ENCODE measurements at places on chromosomes 4 and X.

DNA sequence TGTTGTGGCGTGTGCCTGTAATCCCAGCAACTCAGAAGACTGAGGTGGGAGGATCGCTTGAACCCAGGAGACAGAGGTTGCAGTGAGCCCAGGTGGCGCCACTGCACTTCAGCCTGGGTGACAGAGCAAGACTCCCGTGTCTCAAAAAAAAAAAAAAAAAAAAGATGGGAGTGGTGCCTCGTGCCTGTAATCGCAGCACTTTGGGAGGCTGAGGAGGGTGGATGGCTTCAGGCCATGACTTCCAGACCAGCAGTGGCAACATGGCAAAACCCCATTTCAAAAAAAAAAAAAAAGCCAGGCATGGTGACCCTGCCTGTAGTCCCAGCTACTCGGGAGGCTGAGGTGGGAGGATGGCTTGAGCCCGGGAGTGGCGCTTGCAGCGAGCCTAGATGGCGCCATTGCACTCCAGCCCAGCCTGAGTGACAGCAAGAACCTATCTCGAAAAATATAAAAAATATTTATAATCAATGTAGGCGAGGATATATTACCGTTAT is 27.0 kb downstream of the EIF2S3 start:
- peak; percentile 51 for DNase-seq

- no peak for DNase-seq
These were observed 23.4 kb upstream of the G3BP2 start for GRCh38 chr4:75696581-75696980.

GRCh38 chr4:142211444-142211843 is 575.1 kb downstream of the IL15 start:
- DNase-seq: no peak

DNA sequence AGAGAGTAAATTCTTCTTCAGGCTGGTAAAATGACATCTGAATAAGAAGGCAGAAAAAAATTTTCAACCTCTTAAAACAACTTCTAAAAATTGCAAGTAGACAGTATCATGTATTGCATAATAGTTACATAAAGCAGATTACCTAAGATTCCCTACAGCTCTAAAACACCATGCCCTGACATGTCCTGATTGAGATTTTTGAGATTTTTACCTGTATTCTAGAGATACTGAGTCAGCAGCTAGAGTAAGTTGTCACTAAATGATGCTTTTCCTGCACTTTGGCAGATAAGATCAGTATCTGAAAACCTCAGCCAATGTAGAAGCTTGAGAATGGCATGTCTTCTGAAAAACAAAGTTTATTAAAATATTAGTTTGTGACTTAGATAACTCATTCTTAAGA is 713.6 kb downstream of the CCSER1 start:
- no peak for DNase-seq

GRCh38 chrX:38636949-38637819 is 75.8 kb downstream of the TSPAN7 start:
- DNase-seq: no peak

GRCh38 chrX:132425744-132426318 is 63.0 kb downstream of the MBNL3 start:
- no peak for DNase-seq

- DNase-seq: no peak
These were observed 110.9 kb downstream of the FBXW7 start for GRCh38 chr4:152424977-152425376.

GRCh38 chr4:140602714-140603113 is 34.0 kb upstream of the UCP1 start:
- no peak for DNase-seq

- peak; percentile 13 for DNase-seq
These were observed 201.0 kb upstream of the ARSJ start for GRCh38 chr4:114180481-114180880.

DNA sequence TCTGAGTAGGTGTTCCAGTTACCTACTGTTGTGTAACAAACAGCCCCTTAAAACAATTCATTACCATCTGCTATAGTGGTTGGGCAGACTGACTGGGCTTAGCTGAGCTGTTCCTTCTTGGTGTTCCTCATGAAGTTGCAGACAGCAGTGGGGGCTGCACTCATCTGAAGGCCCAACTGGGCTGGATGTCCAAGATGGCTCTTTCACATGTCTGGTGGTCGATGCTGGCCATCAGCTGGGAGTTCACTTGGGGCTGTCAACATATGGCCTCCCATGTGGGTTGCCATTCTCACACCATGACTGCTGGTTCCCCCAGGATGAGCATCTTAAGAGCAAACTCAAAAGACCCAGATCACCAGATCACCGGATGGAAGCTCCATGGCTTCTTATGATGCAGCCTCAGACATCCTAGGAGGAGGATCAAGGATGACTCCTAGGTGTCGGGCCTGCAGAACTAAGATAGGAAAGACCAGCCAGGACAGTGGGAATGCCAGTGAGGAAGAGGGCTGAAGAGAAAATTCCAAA is 34.3 kb upstream of the PPP2R2C start:
- DNase-seq: no peak

- DNase-seq: no peak
These were observed 74.9 kb downstream of the TMEM156 start for GRCh38 chr4:38957261-38957815.

- DNase-seq: no peak
These were observed 117.8 kb downstream of the UCHL1 start for GRCh38 chr4:41374490-41374889.

DNA sequence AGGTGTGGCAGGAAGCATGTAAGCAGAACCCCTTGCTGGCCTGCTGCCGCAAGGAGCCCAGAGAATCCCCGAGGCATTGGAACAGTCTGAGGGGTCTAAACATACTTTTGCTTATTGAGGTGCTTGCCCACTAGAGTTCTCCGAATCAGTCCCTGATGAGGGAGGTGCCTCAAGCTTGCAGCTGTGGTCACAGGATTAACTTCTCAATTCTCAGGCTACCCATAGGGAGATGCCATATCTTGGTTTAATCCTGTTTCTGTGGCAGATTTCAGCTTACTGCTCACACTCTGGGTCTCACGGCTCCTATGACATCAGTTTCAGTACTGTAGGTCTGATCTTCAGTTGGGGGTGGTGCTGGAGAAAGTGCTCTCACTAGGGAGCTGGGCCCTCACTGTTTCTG is 39.9 kb downstream of the CCNG2 start:
- DNase-seq: no peak

- DNase-seq: no peak
These were observed 64.6 kb downstream of the CNKSR2 start for GRCh38 chrX:21438792-21439191.

DNA sequence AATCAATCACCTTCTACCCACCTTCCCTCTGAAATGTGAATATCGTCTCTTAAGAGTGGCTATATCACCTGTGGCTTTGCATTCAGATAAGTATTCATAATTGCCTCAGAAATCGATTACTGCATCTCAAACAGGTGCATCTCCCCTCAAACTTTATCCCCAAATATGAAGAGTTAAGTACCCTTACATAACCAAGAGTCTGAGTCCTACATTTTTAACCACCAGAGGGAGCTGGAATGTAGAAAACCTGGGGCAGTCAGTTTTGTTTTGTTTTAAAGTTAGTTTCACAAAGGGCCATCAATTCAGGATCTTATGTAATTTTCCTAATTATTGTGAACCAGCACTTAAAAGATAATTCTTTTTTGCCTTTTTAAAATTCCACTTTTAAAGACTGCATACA is 5.7 kb downstream of the TCEANC start:
- DNase-seq: no peak

DNA sequence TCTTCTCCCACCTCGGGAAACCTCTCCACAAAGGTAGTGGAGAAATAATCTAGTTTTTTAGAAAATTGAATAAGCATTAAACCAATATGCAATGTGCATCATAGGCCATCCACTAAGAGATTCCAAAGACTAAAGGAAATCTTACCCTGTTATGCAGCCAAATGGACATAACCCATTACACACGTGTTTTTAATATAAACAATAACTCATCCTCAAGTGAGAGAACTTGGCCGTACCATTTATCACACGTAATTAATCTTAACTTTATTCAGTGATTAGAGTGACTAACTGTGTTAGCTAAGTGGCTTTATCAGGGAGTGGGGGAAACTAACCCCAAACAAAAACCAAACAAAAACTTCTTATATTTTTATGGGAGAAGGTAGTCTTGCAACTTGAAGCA is 57.8 kb downstream of the AFM start:
- DNase-seq: no peak

DNA sequence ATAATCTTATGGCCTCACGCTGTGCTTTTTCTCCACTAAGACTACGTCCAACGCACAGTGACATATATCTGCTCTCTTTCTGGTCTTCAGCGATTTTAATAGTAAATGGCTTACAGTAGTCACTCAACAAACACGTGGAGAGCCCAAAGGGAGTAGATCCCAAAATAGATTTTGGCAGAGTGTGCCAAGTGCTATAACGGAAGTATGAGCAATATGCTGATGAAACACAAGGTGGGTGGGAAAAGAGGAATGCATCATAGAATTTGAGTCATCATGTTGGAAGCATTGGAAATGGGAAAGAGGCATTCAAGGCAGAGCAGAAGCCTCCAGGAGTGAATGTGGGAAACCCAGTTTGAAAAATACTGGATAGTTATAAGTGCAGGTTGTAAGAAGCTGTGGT is 129.1 kb upstream of the LDB2 start:
- no peak for DNase-seq

GRCh38 chrX:151505796-151506195 is 57.7 kb upstream of the PASD1 start:
- DNase-seq: no peak

GRCh38 chr4:159697322-159698283 is 594.7 kb downstream of the RAPGEF2 start:
- no peak for DNase-seq

- DNase-seq: no peak
These were observed 413.5 kb upstream of the GRIA3 start for GRCh38 chrX:122770581-122770980.

DNA sequence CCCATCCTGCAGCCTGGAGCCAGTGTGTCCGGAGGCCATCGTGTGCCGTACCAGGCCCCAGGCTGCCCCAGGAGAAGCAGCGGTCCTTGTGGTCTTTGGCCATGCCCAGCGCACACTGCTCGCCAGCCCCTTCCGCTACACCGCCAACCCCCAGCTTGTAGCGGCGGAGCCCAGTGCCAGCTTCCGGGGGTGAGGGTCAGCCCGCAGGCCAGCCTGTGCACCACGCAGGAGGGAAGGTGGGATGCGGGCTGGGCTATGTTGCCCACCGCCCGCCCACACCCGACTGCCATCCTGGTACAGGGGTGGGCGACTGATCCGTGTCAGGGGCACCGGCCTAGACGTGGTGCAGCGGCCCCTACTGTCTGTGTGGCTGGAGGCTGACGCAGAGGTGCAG is 7.6 kb upstream of the SRPK3 start:
- DNase-seq: no peak

- DNase-seq: no peak
These were observed 1197.4 kb upstream of the ADGRL3 start for GRCh38 chr4:60002603-60003337.

- no peak for DNase-seq
These were observed 82.6 kb upstream of the GYPA start for GRCh38 chr4:144223149-144223548.

DNA sequence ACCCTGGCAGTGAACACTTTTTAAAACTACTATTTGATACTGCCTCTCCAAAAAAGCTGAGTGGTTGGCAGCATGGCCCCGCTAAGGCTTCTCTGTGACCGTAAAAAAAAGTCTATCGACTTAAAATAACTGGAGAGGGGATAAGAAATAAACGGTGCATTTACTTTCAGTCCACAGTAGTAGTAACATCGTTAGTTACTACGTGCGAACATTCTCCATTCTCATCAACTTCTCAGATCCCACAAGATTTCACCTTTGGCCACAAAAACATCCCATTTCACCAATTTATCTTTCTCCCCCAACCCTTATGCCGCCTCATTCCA is 524 bp upstream of the EXOSC9 start:
- no peak for DNase-seq

DNA sequence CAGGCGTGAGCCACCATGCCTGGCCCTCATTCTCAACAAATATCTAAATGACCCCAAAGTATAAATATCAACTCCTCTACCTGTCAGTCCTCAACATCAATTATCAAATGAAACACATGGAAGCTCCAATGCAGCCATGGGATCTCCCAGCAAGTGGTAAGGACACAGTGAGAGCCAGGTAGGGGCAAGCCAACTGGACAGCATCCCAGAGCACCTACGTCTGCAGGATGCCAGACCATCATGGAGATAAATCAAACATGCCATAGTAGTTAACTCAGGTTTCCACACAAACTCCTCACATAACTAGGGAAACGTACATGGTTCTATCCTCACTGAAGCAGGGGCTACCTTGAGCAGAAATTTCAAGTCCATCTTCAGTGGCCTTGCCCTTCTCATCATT is 159.9 kb upstream of the MED14 start:
- no peak for DNase-seq

GRCh38 chr4:180380733-180381132 is 1862.5 kb upstream of the TENM3 start:
- peak; percentile 12 for DNase-seq

- no peak for DNase-seq
These were observed 184.7 kb upstream of the FRMPD4 start for GRCh38 chrX:11953615-11954014.

- no peak for DNase-seq
These were observed 82.8 kb downstream of the PDGFC start for GRCh38 chr4:156888762-156889161.

- DNase-seq: no peak
These were observed 1.1 kb upstream of the AP1S2 start for GRCh38 chrX:15855568-15856221.

DNA sequence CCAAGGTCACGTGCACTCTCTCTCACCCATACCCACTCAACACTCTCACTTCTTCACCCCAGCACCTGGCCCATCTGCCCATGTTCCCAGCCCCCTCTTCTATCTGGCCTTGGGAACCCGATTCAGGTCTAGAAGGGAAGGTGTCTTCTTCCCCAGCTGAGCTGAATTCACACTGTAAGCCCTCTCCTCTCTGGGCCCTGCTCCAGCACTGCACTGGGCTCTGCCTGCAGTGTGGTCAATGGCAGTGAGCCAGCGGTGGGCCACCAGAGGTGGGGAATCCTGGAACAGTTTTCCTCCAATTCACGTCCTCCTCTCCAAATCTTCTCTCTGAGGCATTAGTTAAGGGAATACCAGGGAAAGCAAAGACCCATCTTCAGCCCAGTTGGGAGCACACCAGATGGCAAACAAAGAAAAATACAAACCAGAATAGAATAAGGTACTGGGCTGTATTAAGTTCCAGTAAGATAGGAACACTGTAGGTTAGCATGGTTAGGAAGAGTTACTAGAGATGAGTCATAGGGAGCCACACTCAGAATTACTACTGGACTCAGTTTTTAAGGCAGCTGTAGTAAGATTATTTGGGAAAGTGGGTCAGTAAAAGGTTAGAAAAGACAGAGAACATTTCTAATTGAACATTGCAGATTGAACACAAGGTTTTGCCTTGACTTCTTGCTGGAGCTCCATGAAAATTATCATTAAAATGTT is 5.0 kb downstream of the AWAT2 start:
- DNase-seq: no peak
